ENCODE measurements at places on chromosomes 11 and 22.

DNA sequence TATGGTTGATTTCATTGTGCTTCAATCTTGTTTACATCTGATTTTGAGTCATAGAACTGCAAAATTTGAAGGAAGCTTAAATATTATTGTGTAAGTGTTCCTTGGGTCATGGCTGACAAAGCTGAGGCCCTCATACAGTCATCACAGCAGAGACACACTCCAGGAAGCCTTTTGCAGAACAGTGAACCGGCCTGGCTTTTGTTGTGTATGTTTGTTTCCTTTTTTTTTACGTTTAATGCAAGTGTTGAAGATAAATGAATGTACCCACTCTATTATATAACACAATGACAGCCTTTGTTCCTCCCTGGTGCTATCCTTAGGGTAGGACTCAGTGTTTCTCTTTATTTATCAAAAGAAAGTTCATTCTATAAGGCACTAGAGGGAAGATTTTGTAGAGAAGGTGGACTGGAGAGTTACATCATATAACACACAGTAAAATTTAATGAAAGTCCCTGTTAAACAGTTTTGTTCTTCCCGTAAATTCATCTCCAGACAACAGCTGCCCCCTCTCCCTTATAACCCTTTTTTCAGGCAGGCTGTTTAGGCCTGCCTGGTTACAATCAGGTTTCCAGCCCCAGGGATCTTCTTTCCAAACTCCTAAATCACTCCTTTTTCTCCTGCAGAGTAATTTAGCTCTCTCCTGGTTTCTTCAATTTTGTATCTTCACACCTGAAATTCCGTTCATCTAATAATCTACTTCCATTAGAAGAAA is 34.3 kb upstream of the CSTF3 start:
- no peak for DNase-seq

GRCh38 chr22:28939932-28940331 is 56.6 kb downstream of the ZNRF3 start:
- DNase-seq: no peak

DNA sequence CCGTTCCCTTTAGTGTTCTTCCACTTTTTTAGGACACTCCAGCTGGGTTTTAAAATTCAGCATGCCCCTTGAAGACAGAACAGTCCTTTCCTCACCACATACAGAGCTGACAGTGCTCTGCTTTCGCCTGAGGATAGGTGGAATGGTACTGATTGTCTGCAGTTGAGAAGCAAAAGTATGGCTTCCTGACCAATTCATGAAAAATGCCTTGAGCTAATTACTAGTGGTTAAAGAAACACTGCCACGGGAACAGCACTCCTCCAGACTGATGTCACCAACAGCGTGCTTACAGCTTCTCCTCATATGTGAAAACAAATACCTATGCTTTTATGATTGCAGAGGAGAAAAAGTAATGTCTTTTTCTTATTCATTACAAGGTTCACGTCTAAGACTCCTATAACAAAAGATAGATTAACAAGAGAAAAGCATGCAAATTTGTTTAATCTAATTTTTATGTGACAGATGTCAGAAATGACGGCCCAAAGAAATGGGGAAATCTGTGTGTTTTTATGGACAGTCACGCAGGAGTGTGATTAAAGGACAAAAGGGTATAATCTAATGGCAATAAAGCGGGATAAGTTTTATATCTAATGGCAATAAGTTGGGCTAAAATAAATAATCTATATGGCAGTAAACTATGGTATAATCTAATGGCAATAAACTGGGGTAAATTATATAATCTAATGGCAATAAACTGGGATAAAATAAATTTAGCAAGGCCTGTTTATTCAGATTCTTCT is 123.4 kb upstream of the ARHGAP42 start:
- DNase-seq: no peak

- DNase-seq: no peak
These were observed 192.7 kb downstream of the C11orf91 start for GRCh38 chr11:33507967-33508366.

DNA sequence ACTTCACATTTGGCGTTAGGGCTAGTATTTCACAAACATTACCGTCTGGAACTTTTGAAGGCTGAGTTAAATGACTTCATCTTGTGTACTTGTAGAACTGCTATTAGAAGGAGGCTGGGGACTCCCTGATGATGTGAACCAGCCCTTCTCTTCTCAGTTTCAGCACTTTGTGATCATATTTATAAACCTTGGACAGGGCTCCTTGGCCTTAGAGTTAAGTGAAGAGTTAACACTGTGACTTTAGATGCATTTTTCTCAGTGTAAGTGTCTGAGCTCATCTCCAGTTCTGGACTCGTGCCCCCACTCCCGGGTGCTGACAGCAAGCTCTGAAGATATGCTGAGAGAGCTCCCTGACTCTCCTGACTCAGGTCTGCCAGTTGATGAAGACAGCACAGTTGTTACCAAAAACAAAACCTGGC is 8.4 kb downstream of the MIAT start:
- DNase-seq: no peak

DNA sequence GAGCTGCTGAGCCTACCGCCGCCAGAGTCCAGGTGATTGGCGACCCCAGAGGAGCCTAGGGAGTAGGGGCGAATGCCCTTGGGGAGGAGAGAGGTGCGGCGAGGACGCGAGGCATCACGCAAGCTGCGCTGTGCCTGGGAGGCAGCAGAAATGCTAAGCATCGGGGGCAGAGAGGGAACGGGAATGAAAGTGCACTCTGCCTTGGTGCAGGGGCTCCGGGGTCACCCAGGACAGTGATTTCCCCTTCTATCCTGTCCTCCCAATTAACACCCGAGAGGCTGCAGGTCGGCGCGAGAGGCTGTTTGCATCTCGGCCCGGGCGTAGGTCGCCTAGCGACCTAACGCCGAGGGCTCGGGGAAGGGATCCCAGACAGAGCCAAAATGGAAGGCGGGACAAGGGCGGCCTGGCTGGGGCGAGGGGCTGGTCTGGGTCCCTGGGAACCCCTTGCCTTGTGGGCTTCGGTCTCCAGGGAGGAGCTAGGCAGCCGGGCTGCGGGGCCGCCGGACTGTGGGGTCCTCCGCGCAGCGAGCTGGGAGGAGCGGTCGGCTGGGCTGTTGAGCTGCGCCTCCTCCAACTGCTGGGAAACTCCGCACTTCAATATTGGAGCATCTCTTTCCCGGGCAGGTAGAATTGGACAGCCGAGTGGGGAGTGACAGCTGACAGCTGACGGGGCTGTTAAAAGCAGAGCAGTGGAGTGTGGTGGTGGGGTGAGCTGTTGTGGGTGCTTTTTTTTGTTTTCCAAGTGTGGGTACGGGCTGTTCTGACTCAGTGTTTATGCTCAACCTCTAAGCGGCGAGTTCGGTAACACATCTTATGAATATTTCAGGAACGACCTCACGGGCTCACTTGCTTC is 657 bp downstream of the ELMOD1 start:
- peak; percentile 36 for DNase-seq

- peak; percentile 64 for DNase-seq
These were observed 215.4 kb upstream of the UBASH3B start for GRCh38 chr11:122439866-122440810.

DNA sequence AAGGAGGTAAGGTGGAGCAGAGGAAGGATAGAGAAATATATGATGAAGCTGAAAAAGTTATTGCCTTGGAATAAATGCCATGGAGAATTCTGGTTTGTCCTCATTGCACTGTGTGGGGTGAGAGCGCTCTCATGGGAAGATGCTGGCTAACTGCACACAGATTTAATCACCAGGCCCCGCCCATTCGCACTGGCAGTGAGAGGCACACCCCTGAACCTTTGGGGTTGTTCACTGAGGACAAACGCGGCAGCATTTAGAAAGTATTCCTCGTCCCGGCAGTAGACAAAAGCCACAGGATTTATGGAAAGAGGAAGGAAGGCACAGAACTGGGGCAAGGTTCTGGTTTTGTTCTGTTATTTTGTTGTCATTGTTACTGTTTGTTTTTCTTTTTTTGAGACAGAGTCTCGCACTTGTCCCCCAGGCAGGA is 70.2 kb downstream of the MED15 start:
- no peak for DNase-seq

- DNase-seq: no peak
These were observed 46.7 kb upstream of the PPARA start for GRCh38 chr22:46103664-46104063.

- no peak for DNase-seq
These were observed 15.1 kb downstream of the OR51E1 start for GRCh38 chr11:4658629-4659445.

DNA sequence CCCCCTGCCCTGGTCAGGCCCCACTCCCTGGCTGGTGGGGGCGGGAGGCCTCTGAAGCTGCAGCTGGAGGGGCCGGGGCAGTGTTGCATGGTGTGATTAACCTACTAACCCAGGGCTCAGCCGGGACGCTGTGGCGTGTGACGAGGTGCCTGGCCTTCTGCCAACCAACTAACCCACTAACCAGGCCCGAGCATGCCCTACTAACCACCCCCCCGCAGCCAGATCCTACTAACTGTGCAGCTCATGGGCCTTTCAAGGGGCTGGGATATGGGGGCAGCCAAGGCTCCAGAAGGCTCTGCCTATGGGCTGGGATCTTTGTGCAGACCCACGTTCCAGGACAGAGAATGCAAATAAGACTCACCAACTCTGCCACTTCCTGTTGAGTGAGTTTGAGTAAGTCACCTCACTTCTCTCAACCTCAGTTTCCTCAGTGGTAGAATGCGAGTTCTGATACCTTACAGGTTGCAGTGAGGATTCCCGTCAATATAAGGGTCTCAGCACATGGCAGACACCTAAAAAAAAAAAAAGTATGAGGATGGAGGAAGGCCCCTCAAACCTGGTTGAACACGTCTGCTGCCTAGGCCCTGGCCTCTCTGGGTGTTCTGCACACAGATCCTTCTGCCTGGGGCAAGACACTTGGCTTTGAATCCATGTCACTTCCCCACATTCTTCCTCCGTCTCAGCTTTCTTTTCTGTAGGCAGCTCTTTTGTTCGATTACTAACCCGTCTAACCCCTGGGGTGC is 14.1 kb downstream of the MIAT start:
- no peak for DNase-seq

GRCh38 chr11:130897262-130898182 is 18.8 kb downstream of the SNX19 start:
- DNase-seq: peak; percentile 48

DNA sequence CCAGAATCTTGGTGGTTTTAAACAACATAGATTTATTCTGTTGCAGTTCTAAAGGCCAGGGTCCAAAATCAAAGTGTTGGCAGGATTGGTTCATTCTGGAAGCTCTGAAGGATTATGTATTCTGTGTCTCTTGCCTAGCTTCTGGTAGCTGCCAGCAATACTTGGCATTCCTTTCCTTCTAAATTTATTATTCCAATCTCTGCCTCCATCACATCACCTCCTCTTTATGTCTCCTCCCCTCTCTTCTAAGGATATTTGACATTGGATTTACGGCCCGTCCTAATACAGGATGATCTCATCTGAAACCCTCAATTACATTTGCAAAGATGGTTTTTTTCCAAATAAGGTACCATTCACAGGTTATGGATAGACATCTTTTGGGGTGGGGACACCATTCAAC is 186.5 kb downstream of the SBF2 start:
- no peak for DNase-seq

DNA sequence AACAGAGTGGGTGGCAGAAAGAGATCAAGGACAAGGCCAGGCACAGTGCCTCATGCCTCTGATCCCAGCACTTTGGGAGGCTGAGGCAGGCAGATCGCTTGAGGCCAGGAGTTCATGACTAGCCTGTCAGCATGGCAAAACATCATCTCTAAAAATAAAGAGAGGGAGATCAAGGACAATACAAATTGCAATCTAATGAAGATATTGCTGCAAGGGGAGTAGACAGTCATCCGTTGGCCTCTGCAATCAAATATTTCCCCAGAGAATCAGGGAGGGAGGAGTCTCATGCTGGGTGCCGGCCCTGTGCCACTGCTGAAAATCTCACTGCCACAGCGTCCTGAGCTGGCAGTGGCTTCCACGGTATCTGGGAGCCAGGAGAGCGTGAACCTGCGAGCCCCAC is 19.4 kb upstream of the IL17RA start:
- DNase-seq: no peak

- DNase-seq: no peak
These were observed 1.9 kb upstream of the ANO5 start for GRCh38 chr11:22190827-22191463.

- DNase-seq: no peak
These were observed 8.8 kb upstream of the CD81 start for GRCh38 chr11:2368178-2368850.

- DNase-seq: no peak
These were observed 74.8 kb upstream of the CLDN5 start for GRCh38 chr22:19599004-19599403.
